ENCODE measurements at places on chromosomes 2 and 18.

DNA sequence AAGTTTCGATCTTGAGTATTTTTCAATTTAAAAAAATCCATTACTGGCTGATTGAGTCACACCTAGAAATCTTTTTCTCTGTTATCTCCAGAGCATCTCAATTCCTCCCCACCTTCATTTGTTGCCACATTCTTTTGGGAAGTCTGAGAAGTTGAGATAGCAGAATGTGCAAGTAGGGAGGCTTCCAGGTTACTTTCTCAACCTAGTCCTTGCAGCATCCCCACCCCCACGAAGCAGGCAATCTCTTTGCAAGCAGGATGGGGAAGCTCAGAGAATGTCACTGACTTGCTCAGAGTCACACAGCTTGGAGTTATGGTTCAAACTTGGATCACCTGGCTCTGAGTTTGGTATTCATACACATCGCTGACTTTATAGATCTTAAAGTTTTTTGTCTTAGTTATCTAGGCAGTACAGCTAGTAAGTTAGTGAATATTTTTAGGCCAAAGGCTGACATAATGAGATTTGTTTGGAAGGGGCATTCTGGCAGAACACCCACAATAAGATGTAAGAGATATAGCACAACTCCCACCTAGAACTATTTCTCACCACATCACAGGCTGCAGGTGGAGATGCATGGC is 25.9 kb upstream of the LCLAT1 start:
- no peak for DNase-seq

GRCh38 chr2:147550995-147551731 is 293.7 kb upstream of the ACVR2A start:
- DNase-seq = no peak

DNA sequence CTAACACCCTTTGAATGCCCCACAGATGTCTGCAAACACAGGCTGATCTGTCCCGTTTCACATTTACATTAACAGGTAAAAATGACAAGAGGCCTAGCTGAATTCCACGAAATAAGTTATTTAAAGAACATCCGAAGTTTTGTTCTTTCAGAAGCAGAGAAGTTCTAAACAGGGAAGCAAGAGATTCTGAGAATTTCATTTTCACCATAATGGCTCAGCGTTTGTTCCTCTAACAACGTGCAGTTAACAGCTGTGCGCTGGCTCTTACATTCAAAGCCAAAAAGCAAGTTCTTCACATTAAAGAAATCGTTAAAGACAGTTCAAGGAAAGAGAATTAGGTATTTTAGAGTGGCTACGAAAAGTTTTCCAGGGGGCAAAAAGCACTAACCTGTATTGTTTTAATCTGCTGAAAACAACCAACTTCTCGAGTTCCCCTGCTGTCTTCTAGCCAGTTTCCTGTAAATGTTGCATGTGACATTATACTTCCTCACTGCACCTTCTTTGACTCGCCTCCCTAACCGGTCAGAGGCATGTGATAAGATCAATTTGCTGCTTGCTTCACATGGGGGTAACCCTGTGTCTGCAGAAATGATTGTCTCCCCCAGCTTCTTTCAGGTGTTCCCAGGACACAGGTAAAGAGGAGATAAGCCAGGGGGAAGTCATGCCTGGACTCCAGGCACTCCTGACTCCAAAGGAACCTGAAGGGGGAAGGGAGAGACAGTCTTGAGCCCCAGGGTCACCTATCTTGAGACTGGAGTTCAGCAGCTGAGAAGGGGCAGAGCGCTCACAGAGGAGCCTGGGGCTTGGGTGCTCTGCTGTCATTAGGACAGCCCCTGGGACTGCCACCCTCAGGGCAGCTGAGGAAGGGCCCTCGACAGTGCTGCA is 36.8 kb upstream of the WIPF1 start:
- no peak for DNase-seq

GRCh38 chr2:19540739-19541525 is 182.5 kb upstream of the OSR1 start:
- peak; percentile 46 for DNase-seq

DNA sequence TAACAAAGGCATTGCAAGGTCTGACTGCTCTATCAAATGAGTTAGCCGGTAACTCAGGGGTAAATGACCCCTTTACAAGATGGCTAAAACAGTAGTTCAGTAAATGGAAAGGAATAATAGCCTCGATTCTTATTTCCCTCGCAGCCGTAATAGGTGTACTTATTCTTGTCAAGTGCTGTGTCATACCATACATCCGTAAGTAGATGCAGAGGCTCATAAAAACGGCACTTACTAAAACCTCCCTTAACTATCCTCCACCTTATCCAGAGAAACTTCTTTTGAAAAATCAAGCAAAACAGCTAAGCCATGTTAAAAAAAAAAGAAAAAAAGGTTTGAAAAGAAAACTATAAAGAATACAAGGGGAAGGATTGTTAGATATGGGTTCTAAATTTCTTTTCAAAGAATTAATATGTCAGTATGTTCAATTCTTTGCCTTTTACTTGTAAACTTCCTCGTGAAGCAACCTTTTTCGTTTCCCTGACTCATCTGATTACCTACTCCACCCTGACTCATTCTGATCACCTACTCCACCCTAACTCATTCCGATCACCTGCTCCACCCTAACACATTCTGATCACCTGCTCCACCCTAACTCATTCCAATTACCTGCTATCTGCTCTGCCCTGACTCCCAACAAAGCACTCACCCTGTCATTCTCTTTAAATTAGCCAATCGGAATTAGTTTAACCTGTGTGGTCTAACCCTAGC is 127.5 kb downstream of the SPAG16 start:
- DNase-seq = no peak

- DNase-seq = peak; percentile 51
Observed at GRCh38 chr2:69163109-69163508, 150.1 kb downstream of the ANTXR1 start.

- no peak for DNase-seq
Observed at GRCh38 chr2:1974397-1974796, 230.1 kb upstream of the PXDN start.

DNA sequence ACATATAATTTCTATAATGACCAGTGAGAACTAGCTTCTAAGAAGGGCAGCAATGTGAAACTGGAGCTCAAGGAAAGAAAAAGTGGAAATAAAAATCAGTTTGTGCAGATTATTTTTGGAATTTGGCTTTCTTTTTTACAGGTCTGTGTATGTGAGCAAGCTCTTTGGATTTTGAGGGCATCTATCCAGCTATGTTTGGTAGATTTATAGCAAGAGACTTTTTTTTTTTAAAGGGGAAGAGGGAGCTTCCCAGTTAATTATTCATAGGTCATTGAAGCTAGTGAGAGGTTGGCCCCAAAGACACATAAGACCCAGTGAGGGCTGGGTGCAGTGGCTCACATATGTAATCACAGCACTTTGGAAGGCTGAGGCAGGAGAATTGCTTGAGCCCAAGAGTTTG is 24.0 kb upstream of the COLEC12 start:
- no peak for DNase-seq

DNA sequence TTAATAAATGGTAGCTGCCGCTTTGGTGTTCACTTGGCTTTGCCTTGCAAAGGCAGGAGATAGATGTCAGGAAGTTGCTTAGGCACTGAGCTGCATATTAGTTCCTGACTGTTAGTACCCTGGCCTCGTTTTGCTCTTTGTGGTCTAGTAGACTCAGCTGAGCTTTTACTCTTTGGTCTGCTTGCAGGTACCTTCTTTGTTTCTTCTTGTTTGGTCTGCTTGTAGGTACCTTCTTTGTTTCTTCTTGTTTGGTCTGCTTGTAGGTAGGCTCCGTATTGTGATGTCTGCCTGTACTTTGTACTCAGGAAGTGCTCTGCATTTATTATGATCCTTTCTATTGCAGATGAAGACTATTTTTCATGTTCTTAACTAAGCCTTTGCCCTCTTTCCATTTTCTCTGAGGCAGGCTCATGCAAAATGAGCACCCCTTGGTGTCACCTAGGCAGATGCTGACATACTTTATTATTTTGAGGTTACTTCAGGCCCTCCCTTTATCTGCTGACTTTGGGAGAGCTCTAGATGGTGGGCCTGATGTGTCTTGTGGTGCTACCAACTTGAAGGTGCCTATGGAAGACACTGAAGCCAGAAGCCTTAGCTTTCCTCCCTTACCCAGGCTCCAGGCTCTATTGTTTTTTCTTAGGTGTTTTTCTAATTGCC is 6.0 kb downstream of the RPIA start:
- no peak for DNase-seq

- no peak for DNase-seq
Observed at GRCh38 chr2:122519821-122520611, 764.6 kb downstream of the TSN start.

- no peak for DNase-seq
Observed at GRCh38 chr18:50704357-50704940, 115.4 kb downstream of the MRO start.

GRCh38 chr2:44957656-44958327 is 16.3 kb downstream of the SIX3 start:
- no peak for DNase-seq

DNA sequence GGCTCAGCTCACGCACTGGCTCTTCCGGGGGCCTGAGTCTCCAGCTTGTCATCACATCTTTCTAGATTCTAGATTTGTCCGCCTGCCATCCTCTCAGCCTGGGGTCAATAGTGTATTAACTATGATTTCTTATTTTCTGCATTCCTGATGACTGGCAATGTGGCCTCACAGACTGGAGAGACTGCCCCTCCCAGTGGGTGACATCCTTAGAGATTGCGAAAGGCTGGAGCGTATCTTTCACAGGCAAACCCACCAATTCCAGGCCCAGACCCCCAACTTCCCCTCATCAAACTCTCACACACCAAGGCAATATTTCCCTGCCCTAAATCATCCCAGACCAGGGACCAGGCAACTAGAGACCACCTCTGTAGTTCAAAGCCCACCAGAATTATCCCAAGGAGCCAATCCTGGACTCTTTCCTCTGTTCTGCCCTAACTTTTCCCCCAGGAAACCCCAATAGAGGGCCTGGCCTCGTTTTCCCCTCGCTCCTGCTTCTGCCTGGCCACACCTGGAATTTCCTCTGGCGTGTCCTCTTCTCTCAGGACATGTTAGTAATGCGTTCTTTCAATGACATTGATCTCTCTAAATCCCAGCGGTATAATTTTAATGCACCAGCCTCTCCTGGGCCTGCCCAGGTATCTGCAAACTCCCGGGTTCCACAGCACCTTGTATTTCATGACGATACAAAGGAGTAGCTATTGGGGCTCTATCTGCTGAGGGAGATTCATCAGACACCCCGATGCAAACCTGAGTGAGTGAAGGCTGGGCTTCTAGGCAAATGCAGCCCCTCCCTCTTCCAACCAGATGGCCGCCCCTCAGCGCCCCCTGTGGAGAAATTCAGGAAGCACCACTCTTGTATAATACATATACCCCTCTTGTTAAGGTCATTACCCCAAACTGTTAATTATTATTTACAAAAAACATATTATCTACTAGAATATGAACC is 2.4 kb upstream of the KCNF1 start:
- DNase-seq = peak; percentile 30

GRCh38 chr2:230658877-230659652 is 53.6 kb upstream of the CAB39 start:
- no peak for DNase-seq

DNA sequence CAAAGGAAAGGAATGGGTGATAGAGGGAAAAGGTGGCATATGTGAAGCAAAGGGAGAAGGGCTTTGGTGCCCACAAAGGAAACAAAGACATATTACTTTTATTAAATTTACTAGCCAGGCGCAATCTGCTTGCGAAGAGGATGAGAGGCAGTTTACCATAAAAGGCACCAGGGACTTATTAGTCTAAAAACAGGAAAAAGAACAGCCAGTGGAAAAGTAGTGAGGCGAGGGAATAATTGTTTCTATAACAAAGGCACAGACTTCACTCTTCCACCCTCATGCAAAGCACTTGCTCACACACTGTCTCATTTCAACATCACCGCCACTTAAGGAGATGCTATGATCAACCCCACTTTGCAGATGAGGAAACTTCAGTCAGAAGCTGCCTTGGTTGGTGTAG is 210.5 kb downstream of the ALPK2 start:
- no peak for DNase-seq

DNA sequence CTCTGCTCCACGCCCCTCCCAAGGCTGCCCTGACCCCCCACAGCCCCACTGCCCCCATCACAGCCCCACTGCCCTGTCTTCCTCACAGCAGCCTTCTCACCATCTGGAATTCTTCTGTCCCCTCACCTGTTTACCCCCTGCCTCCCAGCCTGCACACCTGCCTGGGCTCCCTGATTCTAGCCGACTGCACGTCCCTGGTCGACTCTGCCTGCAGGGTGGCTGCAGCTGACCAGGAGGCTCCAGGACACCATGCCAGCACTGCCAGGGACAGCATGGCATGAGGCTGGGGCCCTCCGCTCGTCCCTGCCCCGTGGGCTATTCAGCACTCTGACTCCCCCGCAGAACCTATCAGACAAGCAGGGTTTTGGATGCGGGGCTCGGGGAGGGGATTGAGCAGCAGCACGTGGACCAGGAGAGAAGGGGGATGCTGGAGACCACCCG is 254.1 kb downstream of the HDAC4 start:
- no peak for DNase-seq

GRCh38 chr18:21693322-21693721 is 11.3 kb downstream of the ABHD3 start:
- DNase-seq = no peak

- no peak for DNase-seq
Observed at GRCh38 chr2:18432999-18433398, 127.5 kb downstream of the RDH14 start.
